Activated CD4-positive, alpha-beta memory T cell treated with anti-CD3 and anti-CD28 coated beads for 36 hours (primary cell): ENCODE measurements at places on chromosomes 16 and 17.

DNA sequence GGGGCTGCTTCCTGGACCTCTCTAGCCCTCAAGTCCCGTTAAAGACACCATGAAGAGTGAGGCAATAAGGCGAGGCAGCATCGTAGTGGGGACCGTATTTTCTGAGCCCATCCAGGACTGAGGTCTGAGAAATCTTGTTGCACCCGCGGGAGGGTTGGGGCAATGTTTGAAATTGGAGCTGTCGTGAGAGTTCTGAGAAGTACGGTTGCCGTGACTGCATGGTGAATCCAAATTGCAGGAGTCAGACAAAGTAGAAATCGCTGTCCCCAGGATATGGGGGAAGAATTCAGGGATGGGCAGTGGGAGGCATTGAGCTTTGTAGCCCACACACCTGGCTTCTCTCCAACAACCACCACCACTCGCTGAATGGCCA is 42.0 kb upstream of the RPL38 start:
- H3K4me3 ChIP-seq, result no peak overlapping the region
- DNase-seq, result no peak
- no peak overlapping the region for H3K27ac ChIP-seq
- H3K27me3 ChIP-seq, result peaks cover 9% of the 10 kb centered on the region
- H3K4me1 ChIP-seq, result peaks cover 4% of the 10 kb centered on the region

DNA sequence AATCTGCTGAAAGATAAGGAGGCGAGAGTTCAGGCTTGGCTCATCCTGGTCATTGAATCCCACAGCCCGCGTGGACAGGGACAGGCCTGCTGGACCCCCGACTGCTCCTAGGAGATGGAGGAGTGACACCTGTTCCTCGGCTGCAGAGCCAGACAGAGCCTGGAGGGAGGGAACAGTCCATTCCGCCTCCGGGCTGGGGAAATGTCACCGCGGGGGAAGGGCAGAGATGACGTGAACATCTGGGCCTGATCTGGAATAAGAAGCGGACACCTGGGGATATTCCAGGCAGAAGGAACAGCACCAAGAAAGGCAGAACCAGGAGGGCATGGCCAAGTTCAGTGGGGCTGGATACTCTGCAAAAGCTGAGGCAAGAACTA is 1.5 kb downstream of the ZNF747 start:
- H3K36me3 ChIP-seq, result peaks cover 34% of the 10 kb centered on the region
- H3K27me3 ChIP-seq, result no peaks in the 10 kb centered on the region
- H3K4me1 ChIP-seq, result peaks cover 42% of the 10 kb centered on the region
- peak overlapping the region; percentile 74 for H3K4me3 ChIP-seq
- no peak for DNase-seq
- peak overlapping the region; percentile 78 for H3K27ac ChIP-seq

GRCh38 chr17:80008848-80009247 is 26.8 kb downstream of the TBC1D16 start:
- H3K4me3 ChIP-seq, result no peak overlapping the region
- no peaks in the 10 kb centered on the region for H3K27me3 ChIP-seq
- H3K36me3 ChIP-seq, result no peaks in the 10 kb centered on the region
- no peak overlapping the region for H3K27ac ChIP-seq
- no peak for DNase-seq

- peaks cover 2% of the 10 kb centered on the region for H3K27me3 ChIP-seq
- no peak for DNase-seq
- H3K36me3 ChIP-seq, result peaks cover 12% of the 10 kb centered on the region
- H3K4me3 ChIP-seq, result peak overlapping the region; percentile 94
- H3K27ac ChIP-seq, result peak overlapping the region; percentile 94
Observed at GRCh38 chr17:30477774-30478115, 537 bp downstream of the GOSR1 start.

DNA sequence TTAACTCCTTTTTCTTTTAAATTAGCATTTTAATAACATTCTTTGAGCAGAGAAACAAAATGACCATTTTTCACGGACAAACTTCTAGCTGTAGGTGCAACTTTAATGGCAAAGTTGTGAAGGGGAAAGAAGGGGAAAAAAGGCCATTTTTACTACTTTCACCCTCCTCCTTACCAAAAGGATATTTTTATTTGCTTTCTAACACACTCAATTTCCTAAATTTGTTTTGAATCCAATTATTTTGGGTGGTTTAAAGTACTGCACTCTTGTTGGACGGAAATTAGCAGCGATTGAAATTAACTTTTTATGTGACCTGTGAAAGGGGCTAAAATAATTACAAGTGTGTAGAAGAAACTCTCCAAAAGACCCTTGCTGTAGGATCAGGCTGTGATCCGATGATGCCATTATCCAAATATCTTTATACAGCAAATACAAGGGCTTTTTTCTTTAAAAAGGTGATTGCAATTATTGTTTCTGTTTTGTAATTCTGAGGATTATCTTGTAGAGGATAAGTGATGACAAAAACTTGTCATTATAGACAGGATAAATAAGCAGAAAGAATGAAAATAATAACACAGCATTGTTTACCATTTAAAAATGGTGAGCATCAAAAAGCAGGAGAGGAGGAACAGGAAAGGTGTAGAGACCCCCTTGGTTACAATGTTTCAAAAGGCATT is 42.4 kb downstream of the SNX11 start:
- H3K27me3 ChIP-seq, result no peaks in the 10 kb centered on the region
- peaks cover 7% of the 10 kb centered on the region for H3K36me3 ChIP-seq
- H3K4me3 ChIP-seq, result no peak overlapping the region
- no peak overlapping the region for H3K27ac ChIP-seq
- H3K4me1 ChIP-seq, result peaks cover 4% of the 10 kb centered on the region

- H3K36me3 ChIP-seq, result peaks cover 44% of the 10 kb centered on the region
- peaks cover 60% of the 10 kb centered on the region for H3K4me1 ChIP-seq
- no peak overlapping the region for H3K4me3 ChIP-seq
- peak; percentile 34 for DNase-seq
Observed at GRCh38 chr17:77145612-77146245, 5.0 kb downstream of the SEC14L1 start.

GRCh38 chr17:10673312-10673711 is 16.2 kb upstream of the MYH3 start:
- H3K4me3 ChIP-seq, result no peak overlapping the region
- H3K36me3 ChIP-seq, result peaks cover 11% of the 10 kb centered on the region
- no peak for DNase-seq
- no peaks in the 10 kb centered on the region for H3K4me1 ChIP-seq

DNA sequence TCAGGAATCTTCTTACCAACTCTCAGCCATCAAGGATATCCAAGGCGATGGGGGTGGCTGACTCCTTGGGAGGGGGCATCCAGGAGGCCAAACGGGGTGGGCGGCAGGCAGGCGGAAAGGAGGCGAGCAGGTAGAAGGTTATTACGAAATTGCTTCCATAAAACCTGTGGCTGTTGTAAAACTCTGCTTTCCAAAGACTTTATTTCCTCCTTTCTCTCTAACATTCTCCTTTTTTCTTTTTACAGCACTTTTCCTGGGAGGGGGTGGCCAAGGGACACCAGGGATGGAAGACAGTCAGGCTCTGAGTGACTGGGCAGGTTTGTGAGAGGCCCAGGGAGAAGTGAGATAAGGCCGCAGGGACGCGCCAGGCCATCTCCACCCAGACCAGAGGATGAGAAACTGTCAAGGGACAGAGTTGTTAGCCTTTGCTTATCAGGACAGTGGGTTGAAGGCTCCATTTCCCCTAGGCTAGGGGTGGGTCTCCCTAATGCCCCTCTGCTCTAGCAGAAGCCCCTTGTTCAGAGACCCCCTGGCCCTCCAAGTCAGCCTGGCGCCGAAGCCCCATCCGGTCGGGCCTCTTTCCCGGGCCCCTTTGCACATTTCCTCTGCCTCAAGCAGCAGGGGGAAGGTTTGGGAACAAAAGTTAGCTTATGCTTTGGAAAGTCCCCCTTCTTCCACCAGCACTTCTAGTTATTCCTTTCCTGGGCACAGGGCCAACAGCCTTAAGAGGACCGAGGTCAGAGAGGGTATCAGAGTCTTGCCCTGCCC is 5.0 kb upstream of the HOXB9 start:
- no peaks in the 10 kb centered on the region for H3K36me3 ChIP-seq
- H3K4me3 ChIP-seq, result no peak overlapping the region
- peaks cover 81% of the 10 kb centered on the region for H3K27me3 ChIP-seq
- no peak for DNase-seq
- peaks cover 9% of the 10 kb centered on the region for H3K4me1 ChIP-seq

GRCh38 chr17:29714146-29714545 is 91.4 kb upstream of the CORO6 start:
- no peak overlapping the region for H3K4me3 ChIP-seq
- H3K27me3 ChIP-seq, result no peaks in the 10 kb centered on the region
- peaks cover 4% of the 10 kb centered on the region for H3K36me3 ChIP-seq

GRCh38 chr16:79993629-79994209 is 393.2 kb upstream of the MAF start:
- H3K4me3 ChIP-seq, result no peak overlapping the region
- no peak for DNase-seq
- H3K4me1 ChIP-seq, result no peaks in the 10 kb centered on the region

DNA sequence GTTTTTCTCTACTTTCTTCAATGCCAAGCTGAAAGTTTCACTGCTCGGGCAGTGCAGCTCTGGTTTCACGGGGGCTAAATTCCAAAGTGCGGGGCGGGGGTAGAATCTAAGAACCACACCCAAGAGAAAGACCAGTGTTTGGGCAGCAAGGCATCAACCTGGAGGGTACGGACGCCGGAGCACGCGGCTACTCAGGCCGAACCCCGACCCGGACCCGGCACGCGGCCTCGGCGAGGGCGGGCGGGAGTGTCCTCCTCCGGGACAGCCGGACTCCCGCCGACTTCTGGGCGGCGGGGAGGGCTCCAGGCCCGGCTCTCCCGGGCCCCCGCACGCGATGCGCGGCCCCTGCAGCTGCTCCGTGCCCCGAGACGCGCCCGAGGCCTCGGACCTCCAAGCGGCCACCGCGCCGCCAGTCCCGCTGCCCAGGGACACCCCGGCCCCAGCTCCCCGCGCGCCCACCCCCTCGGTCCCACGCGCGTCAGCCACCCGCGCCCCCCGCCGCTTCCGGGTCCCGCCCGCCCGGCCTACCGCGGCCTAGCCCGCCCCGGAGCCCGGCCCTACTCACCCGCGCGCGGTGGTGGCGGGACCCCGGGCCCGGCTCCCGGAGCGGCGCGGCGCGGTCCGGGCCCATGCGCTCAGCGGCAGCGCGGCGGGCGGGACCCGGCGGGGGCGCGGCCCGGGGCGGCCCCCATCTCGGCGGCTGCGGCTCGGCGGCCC is 561 bp downstream of the AXIN1 start:
- H3K27ac ChIP-seq, result peak overlapping the region; percentile 77
- DNase-seq, result peak; percentile 42

DNA sequence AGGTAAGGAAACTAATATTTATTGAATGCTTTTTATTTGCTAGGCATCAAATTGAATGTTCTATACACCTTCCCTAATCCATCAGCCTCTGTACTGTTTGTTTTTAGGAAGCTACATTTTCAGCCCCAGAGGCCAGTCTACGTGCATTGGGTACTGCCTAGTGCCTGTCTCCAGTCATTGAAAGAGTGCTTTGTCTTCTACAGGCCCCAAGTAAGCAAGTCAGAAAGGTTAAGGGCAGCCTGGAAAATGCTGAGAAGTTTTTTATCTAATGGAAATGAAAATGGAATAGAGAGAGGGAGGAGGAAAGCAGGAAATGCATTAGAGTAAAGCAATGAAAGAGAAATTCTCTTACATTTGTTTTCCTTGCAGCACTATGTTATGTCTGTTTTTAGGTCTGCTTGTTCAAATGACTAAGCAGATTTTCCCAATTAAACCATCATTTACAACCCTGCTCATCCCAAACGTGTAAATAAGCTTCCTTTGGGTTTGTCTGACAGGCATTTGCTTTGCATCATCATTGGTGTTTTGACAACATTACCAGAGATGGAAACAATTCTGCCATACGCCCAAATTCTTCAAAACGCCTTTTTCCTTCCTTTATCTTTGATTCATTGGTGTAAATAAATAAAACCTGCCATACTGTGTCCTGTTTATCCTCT is 116.0 kb upstream of the GOT2 start:
- no peak for DNase-seq
- no peak overlapping the region for H3K27ac ChIP-seq
- H3K4me3 ChIP-seq, result no peak overlapping the region
- no peaks in the 10 kb centered on the region for H3K4me1 ChIP-seq
- peaks cover 3% of the 10 kb centered on the region for H3K27me3 ChIP-seq
- no peaks in the 10 kb centered on the region for H3K36me3 ChIP-seq

GRCh38 chr17:27596096-27596495 is 34.9 kb upstream of the LGALS9 start:
- H3K27ac ChIP-seq, result no peak overlapping the region
- no peaks in the 10 kb centered on the region for H3K27me3 ChIP-seq
- peaks cover 19% of the 10 kb centered on the region for H3K36me3 ChIP-seq
- H3K4me1 ChIP-seq, result peaks cover 7% of the 10 kb centered on the region
- no peak for DNase-seq
- H3K4me3 ChIP-seq, result no peak overlapping the region

GRCh38 chr16:21078563-21078962 is 72.1 kb downstream of the DNAH3 start:
- no peaks in the 10 kb centered on the region for H3K36me3 ChIP-seq
- H3K27ac ChIP-seq, result no peak overlapping the region
- H3K27me3 ChIP-seq, result no peaks in the 10 kb centered on the region
- H3K4me1 ChIP-seq, result no peaks in the 10 kb centered on the region

GRCh38 chr17:71970312-71970711 is 150.5 kb upstream of the SOX9 start:
- no peak overlapping the region for H3K27ac ChIP-seq
- no peaks in the 10 kb centered on the region for H3K4me1 ChIP-seq
- H3K4me3 ChIP-seq, result no peak overlapping the region
- H3K27me3 ChIP-seq, result peaks cover 2% of the 10 kb centered on the region

GRCh38 chr17:43020789-43021740 is 1.1 kb downstream of the VAT1 start:
- no peaks in the 10 kb centered on the region for H3K36me3 ChIP-seq
- H3K27me3 ChIP-seq, result no peaks in the 10 kb centered on the region
- peaks cover 31% of the 10 kb centered on the region for H3K4me1 ChIP-seq
- peak; percentile 46 for DNase-seq

DNA sequence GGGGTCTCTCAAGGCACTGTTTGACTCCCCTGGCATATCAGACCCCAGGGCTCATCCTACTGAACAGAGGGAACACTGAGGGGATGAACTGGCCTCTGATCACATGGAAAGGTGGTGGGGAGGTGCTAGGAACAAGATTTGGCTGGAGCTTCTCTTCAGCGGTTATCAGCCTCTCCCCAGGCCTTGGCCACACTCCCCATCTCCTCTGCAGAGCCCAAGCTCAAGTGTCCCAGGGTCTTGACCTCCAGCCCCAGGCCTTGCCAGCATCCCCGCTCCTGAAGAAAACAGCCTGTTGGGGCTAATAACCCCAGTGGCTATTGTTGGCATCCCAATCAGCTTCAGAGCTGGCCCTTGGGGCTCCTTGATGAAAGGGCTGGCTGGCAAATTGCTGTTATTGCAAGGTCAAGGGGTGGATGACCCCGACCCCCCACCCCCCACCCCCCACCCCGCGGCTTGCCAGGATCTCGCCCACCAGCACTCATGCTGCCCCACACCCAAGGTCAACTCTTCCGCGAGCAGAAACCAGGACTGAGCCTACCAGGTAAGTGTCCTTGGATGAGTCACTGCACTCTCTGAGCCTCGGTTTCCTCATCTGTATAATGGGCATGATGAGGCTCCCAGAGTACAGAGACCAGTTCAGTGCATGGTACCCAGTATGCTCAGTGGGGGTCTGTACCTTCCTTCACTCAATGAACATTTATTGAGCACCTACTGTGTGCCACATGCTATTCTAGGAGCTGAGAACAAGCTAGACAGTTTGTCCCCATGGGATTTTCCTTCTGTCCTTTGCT is 18.8 kb upstream of the FAM83G start:
- H3K4me3 ChIP-seq, result no peak overlapping the region
- peaks cover 10% of the 10 kb centered on the region for H3K36me3 ChIP-seq
- DNase-seq, result no peak

GRCh38 chr16:87493608-87494280 is 920 bp upstream of the ZCCHC14 start:
- no peak for DNase-seq
- H3K27me3 ChIP-seq, result no peaks in the 10 kb centered on the region
- H3K4me3 ChIP-seq, result peak overlapping the region; percentile 73
- H3K27ac ChIP-seq, result no peak overlapping the region
- H3K36me3 ChIP-seq, result peaks cover 3% of the 10 kb centered on the region
- H3K4me1 ChIP-seq, result peaks cover 46% of the 10 kb centered on the region
